Foreskin keratinocyte (primary cell): ENCODE measurements at places on chromosomes 6 and 20.

- DNase-seq = peak; percentile 57
Measured at GRCh38 chr6:74137911-74138310, 441.9 kb downstream of the CD109 start.

DNA sequence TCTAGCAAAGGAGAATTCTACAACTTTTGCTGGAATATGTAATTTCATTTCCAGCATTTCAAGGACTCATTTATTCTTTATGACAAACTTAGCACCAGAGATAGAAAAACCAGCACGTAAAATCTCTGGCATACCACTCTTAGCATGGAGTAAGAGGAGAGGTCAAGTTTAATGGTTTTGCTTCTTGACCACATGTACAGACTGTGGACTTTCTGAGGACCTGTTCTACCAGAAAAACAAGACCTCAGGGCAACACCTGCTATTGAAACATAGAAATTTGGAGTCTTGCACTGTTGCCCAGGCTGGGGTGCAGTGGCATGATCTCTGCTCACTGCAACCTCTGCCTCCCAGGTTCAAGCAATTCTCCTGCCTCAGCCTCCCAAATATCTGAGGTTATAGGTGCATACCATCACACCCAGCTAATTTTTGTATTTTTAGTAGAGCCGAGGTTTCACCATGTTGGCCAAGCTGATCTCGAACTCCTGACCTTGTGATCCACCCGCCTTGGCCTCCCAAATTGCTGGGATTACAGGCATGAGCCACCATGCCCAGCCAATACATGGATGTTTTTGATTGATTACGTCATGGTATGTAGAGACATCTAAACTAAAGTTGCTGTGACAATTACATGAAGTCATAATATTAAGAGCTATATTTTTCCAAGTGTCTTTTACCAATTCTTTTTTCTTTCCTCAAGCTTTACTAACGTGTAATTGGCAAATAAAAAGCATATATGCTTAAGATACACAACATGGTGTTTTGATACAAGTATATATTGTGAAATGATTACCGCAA is 36.1 kb downstream of the CRYBG1 start:
- DNase-seq = no peak

DNA sequence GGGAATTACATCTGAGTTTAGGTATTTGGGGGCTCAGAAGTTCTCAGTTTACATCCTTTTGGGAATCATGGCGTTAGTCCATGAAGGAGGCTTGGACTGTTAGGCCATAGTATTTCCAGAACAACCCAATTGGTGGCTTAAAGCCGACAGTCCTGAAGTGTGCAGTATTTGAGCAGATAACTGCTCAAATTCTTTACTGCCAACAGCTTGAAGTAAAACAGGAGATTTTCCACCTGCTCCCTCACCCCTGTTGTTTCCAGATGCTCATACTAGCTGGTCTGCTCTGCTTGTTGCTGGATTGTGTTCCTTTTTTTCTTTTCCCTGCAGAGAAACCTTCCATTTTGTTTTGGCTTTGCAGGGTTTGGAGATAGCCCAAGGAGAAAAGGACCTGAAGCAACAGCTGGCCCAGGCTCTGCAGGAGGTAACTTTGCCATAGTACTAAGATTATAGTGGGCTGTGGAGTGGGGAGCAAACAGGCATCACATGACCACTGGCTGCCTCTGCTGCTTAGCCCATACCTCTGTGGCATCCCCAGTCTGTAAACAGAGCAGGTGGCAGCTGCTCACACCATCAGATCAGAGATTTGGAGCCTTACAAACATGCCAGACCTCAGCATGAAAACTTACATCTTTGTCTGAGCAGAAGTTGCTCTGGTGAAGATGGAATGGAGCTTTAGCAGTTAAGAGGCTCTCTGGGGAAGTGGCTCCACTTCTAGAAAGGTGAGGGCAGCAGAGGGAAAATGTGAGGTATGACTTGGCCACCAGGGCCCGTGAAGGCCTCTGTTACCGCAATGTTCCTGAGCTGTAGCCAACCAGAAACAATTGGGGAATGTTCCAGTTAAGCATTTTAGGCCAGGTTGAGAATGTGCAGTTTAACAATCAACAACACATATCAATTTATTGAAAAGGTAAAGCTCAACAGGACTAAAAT is 17.6 kb downstream of the RNF8 start:
- no peak for DNase-seq

- no peak for DNase-seq
Measured at GRCh38 chr20:6123649-6124014, 802 bp upstream of the FERMT1 start.

GRCh38 chr6:83086751-83087150 is 19.3 kb downstream of the DOP1A start:
- DNase-seq = no peak

- DNase-seq = no peak
Measured at GRCh38 chr6:113381959-113382358, 475.2 kb upstream of the MARCKS start.

- no peak for DNase-seq
Measured at GRCh38 chr6:31940256-31940664, 5.6 kb upstream of the CFB start.

- DNase-seq = no peak
Measured at GRCh38 chr20:31605902-31606803, 1.1 kb downstream of the ID1 start.

DNA sequence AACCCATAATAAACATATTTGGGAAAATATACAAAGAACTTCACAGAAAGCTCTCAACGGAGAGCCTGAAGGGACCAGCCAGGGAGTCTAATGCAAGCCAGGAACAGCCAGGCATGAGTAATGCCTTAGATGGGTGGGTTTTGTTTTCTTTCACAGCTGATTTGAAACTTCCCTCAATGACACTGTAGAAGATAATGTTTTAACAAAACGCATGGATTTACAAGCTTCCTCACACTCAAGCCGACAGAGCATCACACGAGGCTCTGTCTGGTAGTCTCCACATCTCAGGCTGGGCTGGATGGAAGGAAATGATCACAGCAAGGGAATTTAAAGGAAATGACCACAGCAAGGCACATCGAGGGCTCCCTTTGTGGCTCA is 113.9 kb downstream of the GMPR start:
- no peak for DNase-seq

DNA sequence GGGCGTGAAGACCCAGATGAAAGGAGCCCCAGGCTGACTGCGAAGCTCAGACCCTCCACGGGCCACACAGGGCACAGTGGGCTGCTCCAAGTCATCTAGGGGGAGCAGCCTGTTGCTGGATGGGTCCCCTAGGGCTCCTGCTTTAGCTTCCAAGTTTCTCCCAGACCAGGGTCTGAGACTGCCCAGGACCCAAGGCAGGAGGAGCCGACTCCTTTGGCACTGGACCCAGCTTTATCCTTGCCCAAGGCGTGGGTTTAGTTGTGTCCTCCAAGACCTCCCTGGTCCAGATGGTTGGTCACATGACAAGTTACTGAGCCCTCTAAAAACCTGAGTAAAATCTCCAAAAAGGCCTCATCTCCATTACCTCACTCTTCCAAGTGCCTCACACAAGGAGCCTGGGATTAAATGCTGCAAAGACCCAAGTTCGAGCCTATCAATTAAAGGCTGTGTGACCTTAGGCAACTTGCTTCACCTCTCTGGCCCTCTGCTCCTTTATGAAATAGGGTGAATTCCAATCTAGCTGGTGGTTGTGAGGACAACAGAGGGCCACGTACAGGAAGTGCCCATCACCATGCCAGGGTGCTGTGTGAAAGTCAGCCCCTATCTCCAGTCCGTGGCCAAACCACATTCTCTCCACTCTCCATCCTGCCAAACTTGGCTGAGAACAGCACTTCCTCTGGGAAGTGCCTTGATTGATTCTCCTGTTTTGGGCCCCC is 2.5 kb downstream of the NECAB3 start:
- no peak for DNase-seq

GRCh38 chr6:53044071-53044470 is 21.1 kb upstream of the FBXO9 start:
- no peak for DNase-seq

DNA sequence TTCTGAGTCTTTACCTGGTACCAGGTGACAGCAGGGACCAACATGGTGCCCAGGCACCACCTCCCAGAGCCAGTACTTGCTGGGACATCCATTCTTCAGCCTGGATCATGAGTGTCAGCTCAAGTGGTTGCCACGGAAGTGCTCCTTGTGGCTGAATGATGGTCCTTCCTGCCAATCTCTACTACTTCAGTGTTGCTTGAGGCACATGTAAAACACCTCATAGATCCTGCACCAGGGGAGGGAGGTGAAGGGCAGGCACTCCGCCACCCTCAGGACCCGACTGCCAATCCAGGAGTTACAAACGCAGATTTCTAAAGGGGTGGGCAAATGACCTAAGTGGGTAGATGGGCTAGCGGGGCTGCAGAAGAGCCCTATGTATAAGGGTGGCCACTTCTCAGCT is 226.0 kb downstream of the PREX1 start:
- no peak for DNase-seq

GRCh38 chr20:11880680-11881079 is 37.0 kb upstream of the BTBD3 start:
- peak; percentile 90 for DNase-seq

DNA sequence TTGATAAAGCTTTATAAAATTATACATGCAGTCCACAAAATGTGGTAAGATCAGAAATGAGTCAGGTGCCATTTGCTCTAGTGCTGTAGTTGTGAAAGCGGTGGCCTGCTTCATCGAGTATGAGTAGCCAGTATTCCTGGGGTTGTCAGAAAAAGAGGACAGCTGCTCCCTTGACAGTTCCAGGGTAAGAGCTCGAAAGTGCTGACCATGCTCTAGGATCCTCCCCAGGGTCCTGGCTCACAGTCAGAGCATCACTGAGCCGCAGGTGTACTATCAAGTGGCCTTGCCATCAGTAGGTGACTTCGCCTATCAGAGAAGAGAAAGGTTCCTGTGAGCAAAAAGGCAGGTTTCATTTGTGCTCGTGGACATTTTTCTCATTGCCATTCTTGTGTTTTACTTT is 3.6 kb downstream of the BTBD3 start:
- no peak for DNase-seq

GRCh38 chr6:21885532-21886114 is 292.1 kb downstream of the SOX4 start:
- DNase-seq = peak; percentile 18

DNA sequence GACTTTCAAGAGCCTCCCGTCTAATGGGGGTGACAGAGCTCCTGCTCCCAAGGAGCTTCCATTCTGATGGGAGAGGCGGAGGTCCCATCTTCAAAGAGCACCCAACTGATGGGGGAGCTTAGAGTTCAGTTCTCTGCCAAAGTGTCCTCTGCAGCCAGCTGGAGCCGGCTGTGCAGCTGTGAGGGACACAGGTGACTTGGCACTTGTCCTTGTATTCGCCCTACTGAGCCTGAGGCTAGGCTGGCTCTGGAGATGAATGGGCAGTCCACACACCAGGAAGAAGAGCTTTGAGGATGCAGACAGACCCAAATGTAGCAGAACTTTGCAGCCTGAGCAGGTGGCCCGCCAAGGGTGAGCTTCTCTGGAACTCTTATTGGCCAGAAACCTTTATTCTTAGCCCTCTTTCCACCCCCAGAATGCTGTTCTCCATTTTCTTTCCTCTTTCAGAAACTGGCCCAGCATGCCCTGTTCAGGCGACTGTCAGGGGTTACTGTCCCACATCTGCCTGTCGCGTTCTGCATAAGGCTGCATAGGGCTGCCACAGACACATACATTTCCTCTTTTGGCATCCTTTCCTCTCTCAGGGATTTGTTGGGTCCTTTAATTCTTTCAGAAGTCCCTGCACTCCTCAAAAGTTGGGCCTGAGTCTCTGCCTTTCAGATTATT is 108.7 kb upstream of the LRFN2 start:
- no peak for DNase-seq

- DNase-seq = no peak
Measured at GRCh38 chr20:63120808-63121090, 95.2 kb downstream of the YTHDF1 start.

GRCh38 chr20:9294041-9294440 is 220.3 kb upstream of the LAMP5 start:
- DNase-seq = no peak

DNA sequence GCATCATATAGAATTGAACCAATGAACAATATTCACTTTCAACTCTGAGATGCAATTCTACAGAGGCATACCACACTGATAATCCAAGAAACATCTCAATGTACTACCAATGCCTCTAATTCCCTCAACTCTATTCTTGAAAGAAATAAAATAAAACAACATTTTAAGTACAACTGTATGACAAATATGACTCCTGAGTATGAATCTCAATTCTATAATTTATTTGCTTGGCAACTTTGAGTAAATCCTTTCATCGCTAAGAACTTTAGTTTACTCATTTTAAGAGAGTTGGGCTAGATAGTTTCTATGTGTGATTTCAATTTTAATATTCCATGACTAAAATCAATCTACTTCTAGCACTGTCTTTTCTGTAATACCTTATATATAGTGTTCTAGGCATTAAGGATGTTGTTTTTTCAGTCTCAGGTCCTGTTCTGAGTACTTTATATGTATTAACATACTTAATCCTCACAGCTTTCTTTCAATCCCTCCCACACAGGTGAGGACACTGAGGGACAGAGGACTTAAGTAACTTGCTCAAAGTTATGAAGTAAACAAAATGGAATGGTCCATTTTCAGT is 33.4 kb downstream of the GOPC start:
- no peak for DNase-seq

- peak; percentile 56 for DNase-seq
Measured at GRCh38 chr6:23173234-23173633, 603.9 kb downstream of the HDGFL1 start.

DNA sequence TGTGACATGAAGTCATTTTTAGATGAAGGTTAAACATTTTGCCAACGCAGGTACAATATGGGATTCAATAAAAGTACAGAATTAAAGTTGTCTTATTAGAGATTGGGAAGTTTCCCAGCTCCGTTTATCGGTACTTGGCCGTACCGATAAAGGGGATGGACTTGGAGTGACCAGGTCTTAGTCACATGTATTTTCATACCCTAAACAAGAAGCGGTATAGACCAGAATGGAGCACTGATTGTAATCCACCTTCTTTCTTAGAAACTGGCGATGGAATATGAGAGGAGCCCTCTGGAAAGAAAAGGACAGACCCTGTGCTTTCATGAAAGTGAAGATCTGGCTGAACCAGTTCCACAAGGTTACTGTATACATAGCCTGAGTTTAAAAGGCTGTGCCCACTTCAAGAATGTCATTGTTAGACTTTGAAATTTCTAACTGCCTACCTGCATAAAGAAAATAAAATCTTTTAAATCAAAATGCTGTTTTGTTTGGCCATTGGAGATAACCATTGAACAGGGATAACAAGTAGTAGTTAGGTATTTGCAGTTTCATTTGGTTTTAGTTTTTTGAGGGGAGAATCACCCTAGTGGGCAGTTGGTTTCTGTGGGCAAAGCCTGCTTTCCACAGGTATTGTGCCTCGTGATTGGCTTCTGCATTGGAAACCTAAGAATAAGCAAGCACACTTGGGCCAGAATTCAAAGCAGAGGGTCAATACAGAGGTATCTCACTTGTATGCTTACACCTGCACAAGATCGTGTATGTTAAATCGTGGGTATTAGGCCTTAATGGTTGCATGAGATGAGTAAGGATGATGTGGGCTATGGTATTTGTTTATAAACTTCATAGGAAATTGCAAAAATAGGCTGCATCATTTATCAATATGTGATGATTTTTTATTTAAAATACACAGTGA is 11.2 kb upstream of the ZNFX1 start:
- DNase-seq = no peak

- DNase-seq = no peak
Measured at GRCh38 chr6:163133691-163134090, 280.8 kb upstream of the QKI start.
